ENCODE measurements at places on chromosomes 11 and 22.

- peak; percentile 36 for DNase-seq
Measured at GRCh38 chr11:59668188-59668949, 468 bp downstream of the PATL1 start.

DNA sequence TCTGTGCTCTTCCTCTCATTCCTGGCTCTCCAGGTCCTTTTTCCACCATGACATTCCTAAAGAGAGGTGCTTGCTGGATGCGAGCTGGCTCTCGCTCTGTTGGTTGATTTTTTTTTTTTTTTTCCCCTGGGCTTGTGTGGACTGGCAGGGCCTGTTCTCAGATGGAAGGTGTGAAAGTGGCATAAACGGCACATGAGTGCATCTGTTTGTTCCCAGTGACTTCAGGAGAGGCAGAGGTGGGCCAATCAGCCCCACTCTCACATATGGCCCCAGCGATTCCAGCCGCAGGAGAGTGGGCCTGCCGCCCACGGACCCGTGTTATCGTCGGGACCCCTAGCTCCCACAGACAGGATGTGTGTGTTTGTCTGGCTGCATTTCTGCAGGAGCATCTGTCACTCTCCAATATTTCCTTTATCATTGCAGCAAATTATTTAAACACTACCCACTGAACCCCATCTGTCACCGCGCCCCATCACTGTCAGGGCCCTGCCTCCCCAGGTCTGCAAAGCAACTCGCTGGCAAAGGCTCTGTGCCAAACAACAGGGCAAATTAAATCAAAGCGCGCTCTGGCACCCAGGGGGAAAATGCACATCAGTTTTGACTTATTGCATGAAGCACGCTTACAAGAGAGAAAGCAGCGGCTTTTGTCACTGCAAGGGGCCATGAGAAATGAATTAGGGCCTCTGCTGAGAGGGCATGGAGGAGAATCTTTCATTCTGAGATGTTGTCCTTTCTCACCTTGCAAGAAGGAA lies 886.3 kb downstream of the NTM start:
- no peak for DNase-seq

DNA sequence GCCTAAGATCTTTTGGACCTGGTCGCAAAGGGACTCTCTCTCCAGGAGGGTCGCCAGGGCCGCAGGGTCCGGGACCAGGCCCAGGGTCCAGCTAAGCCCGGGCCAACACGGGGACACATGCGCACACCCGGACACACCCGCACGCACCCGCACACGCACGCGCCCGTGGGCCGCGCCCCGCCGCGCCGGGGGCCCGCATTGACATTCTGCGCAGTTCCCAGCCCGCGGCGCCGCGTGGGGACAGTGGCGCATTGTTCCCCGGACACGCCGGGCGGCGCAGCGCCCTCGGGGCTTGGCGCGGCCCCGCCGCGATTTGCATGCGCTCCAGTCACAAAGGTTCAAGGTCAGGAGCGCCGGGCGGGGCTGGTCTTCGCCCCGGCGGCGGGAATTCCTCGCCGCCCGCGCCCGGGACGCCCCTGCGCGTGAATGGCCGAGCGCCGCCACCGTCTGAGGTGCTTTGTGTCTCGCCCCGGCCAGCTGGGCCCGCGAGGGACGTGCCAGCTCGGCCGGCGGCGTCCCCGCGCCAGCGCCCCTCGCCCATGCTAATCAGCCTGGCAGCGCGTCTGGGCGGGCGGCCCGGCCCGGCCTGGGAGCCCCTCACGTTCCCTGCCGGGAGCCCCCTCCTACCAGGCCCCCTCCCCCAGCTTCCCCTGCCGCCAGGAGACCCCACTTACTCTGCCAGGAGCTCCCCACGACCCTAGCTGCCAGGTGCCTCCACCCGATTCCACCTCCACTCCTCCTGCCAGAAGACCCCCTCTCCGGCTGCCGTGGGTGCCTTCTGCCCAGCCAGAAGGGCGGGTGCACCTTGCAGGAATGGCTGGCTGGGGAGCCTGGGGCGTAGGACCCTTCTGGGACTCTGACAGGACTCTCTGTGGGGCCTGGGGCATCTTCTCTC lies 50.5 kb upstream of the WNT7B start:
- DNase-seq: no peak

DNA sequence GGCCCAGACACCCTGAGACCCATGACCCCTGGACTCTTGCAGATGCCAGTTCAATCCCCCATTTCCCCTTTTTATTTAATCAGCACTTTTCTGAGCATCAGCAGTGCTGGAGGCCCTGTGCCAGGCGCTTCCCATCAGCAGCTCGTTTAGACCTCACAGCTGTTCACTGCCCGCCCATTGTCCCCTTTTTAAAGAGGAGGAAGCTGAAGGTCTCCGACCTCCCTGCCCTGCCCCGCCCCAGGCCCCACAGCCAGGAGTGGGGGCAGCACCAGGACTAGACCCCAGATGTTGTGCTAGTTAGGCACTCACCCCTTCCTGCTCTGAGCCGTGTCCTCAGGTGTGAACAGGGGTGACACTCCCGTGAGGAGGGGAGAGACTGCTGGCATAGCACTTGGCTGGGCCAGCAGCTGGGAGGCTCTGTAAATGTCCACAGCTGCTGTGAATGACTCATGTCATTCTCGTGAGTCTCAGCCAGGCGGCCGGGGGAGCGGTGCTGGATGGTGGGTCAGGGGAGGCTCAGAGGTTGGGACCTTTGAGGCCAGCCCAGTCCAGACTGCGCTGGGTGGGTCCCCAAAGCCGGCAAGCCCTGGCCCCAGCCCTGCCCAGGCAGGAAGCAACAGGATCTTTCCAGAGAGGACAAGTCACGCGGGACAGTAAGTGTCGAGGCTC lies 19.9 kb downstream of the EMID1 start:
- DNase-seq: peak; percentile 94

GRCh38 chr11:84724256-84724655 lies 902.9 kb downstream of the DLG2 start:
- peak; percentile 22 for DNase-seq

GRCh38 chr11:128398517-128399250 lies 188.7 kb downstream of the ETS1 start:
- no peak for DNase-seq

GRCh38 chr22:39133871-39134270 lies 18.6 kb downstream of the CBX7 start:
- DNase-seq: no peak
